ENCODE measurements at places on chromosomes 3 and 15.

GRCh38 chr15:69760890-69761568 is 308.4 kb downstream of the RPLP1 start:
- peak; percentile 67 for DNase-seq

DNA sequence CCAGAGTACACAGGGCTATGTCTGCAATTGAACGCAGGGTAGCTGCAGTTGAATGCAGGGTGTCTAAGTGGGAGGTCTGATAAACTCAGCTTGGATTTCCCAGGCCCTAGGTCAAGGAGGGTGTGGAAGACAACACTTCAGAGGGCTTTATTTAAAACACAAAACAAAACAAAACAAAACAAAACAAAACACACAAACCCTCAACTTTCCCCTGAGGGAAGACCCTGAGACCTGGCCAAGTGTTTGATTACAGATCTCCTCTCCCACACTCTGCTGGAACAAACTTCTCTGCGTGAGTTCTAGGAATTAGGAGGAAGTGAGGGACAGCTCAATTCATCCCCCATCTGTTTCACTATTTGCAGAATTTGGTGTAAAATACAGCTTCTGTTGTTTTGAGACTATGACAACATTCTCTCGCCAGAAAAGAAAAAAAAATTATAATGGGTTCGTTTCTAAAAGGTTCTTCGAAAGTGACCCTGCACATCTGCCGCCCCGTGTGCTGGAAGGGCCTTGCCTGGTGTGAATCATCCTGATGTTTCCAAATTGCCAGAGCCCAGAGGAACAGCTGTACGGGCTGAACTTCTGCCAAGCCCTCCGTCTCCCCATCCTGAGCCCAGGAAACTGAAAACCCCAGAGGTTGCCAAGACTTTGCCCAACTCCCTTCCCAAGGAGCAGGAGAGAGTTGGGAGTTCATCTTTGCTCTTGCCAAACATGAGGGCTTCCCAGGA is 73.3 kb upstream of the RAD18 start:
- DNase-seq = no peak

- DNase-seq = peak; percentile 67
Measured at GRCh38 chr3:36911990-36912804, 32.7 kb downstream of the TRANK1 start.

DNA sequence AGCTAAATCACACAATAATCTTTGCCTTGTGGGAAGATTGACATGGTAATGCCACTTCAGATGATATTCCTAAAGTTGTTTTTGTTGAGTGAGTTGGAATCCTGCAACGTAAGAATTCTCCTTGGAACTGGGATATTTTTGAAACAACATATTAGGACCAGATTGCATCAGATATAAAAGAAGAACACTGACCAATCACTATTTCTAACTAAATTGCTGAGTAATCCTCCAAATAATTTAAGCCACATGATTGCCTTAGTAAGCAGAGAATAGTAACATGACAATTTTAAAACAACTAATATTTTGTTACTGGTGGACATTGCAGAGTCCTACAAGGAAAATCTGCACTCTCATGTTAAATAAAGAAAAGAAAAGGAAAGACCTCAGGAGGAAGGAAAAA is 353.9 kb upstream of the LMCD1 start:
- no peak for DNase-seq

DNA sequence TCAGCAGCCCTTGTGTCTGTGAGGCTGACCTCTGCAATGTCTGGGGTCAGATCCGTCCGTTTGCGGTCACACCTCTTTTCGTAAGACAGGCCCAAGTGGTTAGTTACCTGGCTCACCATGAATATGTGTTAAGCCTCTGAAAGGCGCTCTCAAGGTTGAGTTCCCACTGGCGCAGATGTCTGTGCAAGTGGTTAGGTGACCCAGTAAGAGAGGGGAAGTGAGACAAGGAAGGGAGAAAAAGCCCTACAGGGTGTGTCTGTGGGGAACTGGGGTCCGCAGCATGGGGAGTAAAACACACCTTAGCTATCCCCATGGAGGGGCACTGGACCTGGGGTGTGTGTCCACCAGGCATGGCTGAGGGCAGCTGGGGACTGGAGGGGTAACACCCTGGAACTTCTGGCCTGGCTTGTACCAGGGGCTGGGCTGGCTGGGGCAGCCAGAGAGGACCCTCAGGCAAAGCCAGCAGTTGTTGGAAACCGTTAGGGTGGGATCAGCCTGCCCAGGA is 391.6 kb upstream of the PROK2 start:
- no peak for DNase-seq

GRCh38 chr3:101667331-101667730 is 9.6 kb downstream of the ZBTB11 start:
- DNase-seq = no peak

GRCh38 chr3:105526360-105527111 is 159.8 kb downstream of the ALCAM start:
- DNase-seq = no peak

- no peak for DNase-seq
Measured at GRCh38 chr15:83066034-83066733, 868 bp downstream of the BTBD1 start.

- DNase-seq = no peak
Measured at GRCh38 chr3:45453839-45454238, 65.5 kb downstream of the LARS2 start.

- no peak for DNase-seq
Measured at GRCh38 chr3:89113893-89114840, 6.7 kb downstream of the EPHA3 start.

DNA sequence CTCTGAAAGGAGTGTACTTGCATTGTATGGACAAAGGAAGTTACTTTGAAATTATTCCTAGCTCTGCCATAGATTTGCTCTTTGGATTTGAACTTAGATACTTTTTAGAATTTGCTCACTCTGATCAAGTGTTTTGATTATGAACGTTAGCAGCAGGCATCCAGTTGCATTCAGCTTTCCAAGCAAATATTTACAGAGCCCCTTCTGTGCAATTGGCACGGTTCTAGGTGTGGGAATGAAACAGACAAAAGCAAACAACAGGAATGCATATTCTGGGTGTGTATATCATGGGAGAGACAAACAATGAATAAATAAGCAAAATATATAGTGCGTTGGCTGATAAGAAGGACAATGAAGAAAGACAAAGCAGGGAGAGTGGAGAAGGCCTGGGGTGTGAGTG is 125.5 kb upstream of the ADAMTS9 start:
- DNase-seq = no peak

DNA sequence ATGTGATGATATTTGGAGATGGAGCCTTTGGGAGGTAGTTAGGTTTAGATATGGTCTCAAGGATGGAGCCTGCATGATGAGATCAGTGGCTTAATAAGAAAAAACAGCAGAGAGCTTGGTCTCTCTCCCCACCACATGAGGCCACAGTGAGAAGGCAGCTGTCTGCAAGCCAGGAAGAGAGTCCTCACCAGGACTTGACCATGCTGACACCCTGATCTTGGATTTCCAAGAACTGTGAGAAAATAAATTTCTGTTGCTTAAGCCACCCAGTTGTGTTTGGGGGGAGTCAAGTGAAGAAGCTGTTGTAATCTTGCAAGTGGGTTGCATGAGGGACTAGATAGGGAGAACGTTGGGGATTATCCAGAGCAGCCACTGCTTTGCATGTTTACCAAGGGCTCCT is 62.3 kb upstream of the TNFAIP8L3 start:
- DNase-seq = no peak

- DNase-seq = no peak
Measured at GRCh38 chr3:34066328-34066727, 267.9 kb downstream of the PDCD6IP start.

DNA sequence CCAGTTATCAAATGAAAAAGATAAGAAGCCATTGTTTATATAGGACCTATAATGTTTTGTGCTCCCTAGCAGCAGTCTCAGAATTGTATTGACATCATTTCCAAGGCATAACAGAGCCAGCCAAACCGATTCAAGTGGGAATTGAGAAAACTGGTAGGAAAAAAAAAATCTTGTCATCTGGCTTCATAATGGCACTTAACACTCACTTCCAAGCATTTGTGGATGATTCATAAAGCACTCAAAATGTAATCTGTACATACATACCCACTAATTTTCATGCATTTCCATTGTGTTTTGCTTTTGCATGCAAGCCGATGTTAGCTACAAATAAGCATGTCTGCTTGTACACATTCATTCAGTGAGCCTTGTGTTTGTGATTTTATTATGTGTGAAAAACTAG is 18.6 kb upstream of the TRPC1 start:
- no peak for DNase-seq

DNA sequence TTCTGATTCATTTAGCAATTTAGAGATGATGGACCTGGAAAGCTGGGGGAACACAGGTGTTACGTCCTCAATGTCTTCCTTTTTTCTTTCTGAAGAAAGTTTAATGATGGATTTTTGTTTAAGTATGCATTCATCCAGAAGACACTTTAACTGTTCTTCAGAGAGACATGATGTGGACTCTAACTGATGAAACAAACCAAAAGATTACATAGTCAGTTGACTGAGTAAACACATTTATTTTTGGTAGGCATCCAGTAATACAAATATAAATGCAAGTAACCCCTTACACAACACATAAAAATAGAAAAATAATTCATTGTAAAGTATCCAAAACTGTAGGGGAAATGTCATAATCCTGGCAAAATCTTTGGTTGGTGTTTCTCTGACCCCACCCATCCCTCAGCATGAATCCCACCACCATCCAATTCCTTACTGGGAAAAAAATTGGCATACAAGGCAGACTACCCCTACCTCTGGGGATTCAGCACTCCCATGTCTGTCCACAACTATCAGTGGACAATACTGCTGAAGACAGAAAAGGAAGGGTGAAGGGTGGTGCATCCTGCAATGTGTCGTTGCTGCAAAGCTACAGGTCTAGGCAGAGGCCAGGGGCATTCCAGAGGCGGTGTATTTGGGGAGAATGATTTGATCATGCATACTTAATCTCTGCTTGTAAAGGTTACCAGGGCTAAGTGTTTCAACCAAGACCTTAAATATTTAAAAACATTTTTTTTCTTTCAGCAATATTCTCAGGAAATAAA is 37.4 kb downstream of the THBS1 start:
- no peak for DNase-seq

GRCh38 chr3:181626036-181626435 is 85.7 kb upstream of the SOX2 start:
- no peak for DNase-seq

- DNase-seq = peak; percentile 53
Measured at GRCh38 chr15:29139540-29140459, 129.8 kb downstream of the NSMCE3 start.

- DNase-seq = no peak
Measured at GRCh38 chr3:65033576-65033975, 345.8 kb upstream of the ADAMTS9 start.

DNA sequence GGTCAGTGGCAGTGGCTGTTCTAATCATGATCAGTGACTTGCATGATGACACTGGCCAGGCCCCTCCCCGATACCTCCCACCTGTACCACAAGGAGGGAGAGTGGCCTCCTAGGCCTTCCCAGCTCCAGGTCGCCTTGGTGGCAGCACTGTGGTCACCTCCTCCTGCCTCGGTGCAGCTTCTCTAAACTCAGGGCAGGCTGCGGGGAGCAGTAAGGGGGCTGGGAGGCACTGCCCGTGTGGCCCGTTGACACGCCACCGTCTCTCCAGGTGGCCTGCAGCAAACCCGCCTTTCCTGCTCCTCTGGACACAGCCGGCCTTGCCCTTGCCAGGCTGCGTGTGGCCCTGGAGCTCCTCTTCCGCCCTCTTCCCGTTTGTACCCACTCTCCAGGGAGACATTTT is 184.1 kb downstream of the XXYLT1 start:
- no peak for DNase-seq

DNA sequence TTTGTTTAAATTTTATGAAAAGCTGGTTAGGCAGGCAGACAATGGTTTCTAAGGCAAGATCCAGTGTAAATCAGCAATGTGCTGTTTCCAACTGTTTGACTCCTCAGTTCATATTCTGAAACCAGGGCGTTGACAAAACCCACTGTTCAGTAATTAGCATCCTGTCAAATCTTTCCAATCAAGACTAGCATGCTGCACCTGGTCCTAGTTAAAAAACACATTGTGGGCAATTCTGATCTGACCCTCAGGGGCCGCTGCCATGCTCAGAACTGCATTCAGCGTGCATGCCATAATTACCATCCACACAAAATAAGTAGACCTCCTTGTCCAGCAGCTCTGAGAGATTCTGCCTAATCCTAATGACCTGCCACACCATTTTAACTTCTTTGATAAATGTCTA is 20.9 kb upstream of the RBP1 start:
- no peak for DNase-seq

DNA sequence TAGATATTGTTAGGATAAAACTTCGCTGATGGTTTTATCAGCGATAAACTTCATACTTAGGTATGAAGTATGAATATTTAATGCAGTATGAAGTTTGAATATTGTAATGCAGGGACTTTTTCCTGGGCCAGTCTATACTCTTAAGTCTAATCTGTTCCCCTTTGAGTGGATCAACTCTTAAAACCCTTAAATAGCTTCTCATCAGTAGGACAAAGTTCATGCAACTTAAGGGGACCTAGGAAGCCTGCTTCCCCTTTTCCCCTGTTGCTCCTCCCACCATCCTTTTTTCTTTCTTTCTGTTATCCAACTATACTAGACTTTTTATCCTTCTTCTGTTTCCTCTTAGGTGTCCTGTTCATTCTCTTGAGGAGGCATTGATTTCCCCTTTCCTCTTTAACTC is 78.7 kb downstream of the MITF start:
- DNase-seq = no peak

- peak; percentile 90 for DNase-seq
Measured at GRCh38 chr3:31532587-31533168, at the start of gene STT3B. Gene STT3B (plus strand): TSS chr3:31532925. CDS start chr3:31532999, 74 bp downstream.

DNA sequence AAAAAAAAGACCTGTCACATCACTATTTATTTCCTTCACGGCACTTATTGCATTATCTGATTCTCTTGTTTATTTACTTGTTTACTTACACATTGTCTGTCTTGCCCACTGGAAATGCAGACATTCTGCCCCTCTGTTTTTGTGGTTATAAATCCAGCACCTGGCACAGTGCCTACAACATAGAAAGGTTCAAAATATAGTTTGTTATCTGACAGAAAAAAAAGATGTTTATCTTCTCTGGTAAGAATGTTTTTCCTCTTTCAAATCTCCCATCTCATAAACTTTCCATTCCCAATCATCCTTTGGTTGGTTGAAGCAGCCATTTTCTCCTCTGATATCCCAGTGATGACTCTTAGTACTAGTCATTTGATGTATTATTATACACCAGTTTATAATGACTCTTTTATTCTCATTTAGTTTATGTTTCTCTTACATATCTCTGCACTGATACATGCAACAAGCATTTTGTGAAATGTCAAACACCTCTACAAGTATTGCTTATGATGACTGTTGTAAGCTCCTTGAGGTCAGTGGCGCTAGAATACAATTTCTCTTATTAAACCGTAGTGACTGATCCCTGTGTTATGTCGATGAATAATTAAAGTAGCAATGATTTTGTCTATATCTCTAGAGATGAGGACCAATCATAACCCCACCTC is 398.4 kb upstream of the TBL1XR1 start:
- peak; percentile 20 for DNase-seq

GRCh38 chr15:24919446-24919845 is 35.3 kb upstream of the SNRPN start:
- DNase-seq = no peak

DNA sequence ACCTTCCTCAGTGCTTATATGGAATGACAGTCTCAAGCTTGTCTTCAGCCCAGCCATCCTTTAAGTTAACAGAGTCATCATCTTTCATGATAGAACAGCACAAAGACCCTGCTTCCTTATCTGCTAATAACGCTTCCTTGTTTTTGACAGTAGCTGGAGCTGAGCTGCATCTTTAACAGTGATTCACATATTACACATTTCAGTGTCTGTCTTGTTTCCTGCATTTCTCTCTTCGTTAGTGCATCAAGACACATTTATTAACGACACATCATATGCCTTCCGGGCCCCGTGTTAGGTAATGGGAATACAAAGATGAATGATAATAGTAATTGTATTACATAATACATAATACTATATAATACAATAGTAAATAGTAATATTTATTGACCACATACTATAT is 30.2 kb upstream of the GREM1 start:
- DNase-seq = no peak

Measured in DND-41 (cell line).